ENCODE measurements at places on chromosomes 7 and 10.
A peak's percentile ranks its signal among the peaks of the same experiment; 100 is the strongest.

DNA sequence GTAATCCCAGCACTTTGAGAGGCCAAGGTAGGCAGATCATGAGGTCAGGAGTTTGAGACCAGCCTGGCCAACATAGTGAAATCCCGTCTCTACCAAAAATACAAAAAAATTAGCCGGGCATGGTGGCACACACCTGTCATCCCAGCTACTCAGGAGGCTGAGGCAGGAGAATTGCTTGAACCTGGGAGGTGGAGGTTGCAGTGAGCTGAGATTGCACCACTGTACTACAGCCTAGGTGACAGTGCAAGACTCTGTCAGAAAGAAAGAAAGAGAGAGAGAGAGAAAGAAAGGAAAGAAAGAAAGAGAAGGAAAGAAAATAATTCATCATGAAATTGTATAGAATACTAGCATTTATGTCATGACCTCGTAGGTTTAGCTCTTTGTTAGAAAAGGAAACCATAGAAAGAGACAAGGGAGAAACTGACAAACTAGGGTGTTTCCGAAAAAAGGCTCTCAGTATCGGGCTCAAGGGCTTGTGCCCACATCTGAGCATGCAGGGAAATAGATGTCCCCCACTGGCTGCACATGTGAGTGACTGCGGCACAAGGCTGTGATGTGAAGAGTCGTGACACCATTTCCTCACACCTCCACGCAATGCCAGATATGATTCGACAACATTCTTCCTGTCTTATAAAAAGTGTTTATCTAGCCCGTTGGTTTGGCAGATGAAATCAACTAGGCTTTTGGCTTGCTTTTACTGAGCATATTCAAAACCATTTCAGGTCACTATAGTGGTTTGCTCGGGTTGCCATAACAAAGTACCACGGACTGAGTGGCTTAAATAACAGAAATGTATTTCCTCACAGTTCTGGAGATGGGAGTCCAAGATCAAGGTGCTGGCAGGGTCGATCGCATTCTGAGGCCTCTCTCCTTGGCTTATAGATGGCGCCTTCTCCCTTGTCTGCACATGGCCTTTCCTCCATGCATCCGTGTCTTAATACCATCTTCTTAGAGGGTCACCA is 2.0 kb downstream of the SRGN start:
- DNase-seq: no peak

DNA sequence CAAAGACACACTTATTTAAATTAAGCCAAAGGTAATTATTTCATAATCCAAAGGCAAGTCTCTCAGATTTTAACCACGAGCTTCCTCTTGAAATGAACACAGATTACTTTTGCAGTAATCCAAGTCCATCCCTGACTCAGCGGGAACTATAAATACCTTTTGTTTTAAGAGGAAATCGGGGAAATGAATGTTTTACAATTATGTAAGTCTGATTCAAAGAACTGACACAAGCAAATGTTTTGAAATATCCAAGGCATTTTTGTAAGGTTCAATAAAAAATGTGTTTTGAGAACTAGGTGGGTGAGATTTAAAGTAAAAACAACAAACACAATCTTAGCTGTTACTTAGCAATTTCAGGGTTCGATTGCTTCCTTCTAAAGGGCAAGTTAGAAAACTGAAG is 179.8 kb upstream of the ASAH2 start:
- DNase-seq: no peak

GRCh38 chr10:97179731-97180362 is 5.9 kb downstream of the SLIT1 start:
- peak; percentile 51 for DNase-seq

- DNase-seq: no peak
These were observed 776.4 kb downstream of the GATA3 start for GRCh38 chr10:8830876-8831275.

DNA sequence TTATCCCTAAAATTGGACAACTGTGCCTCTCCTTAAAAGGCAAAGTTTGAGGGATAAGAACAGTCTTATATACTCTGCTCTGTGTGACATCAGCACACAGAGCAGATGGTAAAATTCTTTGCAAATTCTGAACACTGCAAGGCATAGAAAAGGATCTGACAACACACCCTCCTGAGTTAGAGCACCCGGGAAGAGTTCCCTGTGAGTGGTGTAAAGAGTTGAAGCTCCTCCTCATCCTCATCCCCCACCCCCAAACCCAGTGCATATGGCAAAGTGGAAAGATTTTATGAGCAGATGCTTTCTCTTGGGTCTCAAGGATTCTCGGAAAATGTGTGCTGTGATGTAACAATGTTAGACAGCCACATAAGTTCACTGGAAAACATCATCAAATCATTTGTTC is 40.0 kb upstream of the DGKI start:
- DNase-seq: no peak

- DNase-seq: peak; percentile 36
These were observed 181.3 kb downstream of the MAGI2 start for GRCh38 chr7:79272066-79272669.

GRCh38 chr10:1287487-1287886 is 231.3 kb downstream of the WDR37 start:
- no peak for DNase-seq

- DNase-seq: no peak
These were observed 23.1 kb upstream of the DRGX start for GRCh38 chr10:49419005-49419404.

GRCh38 chr7:21300692-21301091 is 127.2 kb upstream of the SP4 start:
- DNase-seq: no peak

All from NCI-H345 (cell line).